Type B pancreatic cell (in vitro differentiated cells): ENCODE measurements at places on chromosomes 13 and 19.
A peak's percentile ranks its signal among the peaks of the same experiment; 100 is the strongest.

GRCh38 chr19:9139609-9140158 is 513 bp upstream of the ZNF317 start:
- DNase-seq: no peak

GRCh38 chr13:36673838-36674326 is at the start of gene SERTM1:
TSS of gene SERTM1 (plus strand) at chr13:36674020. CDS start at chr13:36695079, 21,059 bp downstream.
- peak; percentile 76 for DNase-seq

GRCh38 chr19:22604571-22605274 is 29.4 kb upstream of the ZNF492 start:
- DNase-seq: no peak

DNA sequence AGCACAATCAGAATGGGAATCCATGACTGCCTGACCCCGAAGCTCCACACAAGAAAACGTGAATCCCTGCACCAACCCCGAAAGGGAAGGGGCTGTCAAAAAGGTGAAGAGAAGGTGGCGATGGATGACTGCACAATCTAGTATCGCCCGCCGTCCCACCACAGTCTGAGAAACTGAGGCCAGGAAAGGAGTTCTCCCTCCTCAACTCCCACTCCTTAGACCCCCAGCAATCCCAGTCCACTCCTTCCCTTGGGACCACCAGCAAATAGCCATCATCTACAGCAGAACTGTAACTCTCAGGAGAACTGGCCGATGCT is 451 bp downstream of the NOSIP start:
- DNase-seq: no peak

- no peak for DNase-seq
Measured at GRCh38 chr19:1837625-1838105, 10.6 kb downstream of the REXO1 start.

DNA sequence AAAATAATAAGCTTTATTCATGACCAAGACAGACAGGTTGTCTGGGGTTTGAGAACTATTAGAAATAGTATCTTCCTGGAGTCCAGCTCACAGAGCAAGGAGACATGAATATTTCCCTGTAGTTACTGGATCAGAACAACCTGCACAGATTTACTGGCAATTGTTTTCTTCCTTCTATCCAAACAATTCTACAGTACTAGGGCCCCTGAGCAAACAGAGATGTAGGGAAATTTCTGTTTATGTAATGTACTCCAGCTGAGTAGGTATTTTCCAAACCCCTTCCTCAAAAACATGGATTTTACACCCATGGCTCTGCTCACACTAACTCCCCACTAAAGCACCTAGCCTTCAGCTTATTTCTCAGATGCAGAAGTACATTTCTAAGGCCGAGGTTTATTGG is 557.6 kb downstream of the GPC6 start:
- no peak for DNase-seq

- no peak for DNase-seq
Measured at GRCh38 chr13:80166352-80166751, 174.6 kb downstream of the SPRY2 start.

- no peak for DNase-seq
Measured at GRCh38 chr13:80284290-80284689, 56.6 kb downstream of the SPRY2 start.

DNA sequence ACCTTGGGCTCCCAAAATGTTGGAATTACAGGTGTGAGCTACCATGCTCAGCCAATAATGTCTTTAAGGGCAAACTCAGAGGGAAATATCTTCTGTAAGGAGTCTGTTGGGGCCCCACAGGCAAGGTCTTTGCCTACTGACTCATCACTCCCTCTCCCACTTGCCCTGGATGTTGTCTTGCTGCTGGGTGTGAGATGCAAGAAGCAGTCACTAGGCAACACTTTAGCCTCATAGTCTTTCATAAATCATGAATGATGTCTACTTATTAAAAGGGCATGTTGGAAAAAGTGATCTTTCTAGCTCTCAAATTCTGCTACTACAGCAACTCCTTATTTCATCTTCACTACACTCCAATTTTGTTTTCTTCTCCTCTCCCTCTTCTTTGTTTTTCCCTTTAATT is 34.6 kb upstream of the SLC10A2 start:
- no peak for DNase-seq
